ENCODE measurements at places on chromosomes 2 and 18.

DNA sequence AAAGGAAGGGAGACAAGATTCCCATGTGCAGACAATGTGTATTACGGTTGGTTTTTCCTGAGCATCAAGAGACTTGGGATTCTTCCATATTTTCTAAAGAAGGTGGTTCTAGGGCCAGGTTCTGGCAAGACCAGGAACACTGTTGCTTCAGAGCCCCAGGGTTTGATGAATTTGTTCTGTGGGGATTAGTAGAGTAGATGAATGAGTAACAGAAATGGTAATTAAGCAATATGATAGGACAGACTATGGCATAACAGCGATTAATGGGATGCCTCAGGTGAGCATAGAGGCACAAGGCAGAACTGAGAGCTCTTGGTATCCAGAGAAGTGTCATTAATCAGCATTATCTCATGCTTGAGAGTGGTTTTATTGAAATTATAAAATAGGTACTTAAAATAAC is 82.8 kb upstream of the PNPT1 start:
- no peak for DNase-seq

- no peak for DNase-seq
These were observed 53.8 kb downstream of the CTAGE1 start for GRCh38 chr18:22363867-22364463.

DNA sequence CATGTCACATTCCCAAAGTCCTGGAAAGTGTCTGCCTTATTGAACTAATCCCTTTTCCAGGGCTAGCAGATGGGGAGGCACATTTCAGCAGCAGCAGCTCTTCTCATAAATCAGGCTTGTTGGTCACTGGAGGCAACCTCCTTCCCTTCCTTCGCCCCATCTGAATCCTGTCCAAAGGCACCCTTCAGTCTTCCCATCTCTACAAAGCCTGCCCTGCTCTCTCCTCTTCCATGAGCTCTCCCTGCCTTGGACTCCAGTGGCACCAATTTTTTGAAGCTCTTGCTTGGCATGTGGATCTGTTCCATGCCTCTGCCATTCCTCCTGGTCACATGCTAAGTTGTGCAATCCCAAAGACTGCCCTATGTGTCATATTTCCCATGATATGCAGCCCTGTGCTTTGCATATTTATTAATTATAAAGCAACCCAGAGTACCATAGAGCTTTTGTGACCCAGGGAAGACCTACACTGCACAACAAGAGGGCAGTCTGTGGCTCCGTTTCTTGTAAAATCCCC is 70.3 kb downstream of the ANTXR1 start:
- no peak for DNase-seq

DNA sequence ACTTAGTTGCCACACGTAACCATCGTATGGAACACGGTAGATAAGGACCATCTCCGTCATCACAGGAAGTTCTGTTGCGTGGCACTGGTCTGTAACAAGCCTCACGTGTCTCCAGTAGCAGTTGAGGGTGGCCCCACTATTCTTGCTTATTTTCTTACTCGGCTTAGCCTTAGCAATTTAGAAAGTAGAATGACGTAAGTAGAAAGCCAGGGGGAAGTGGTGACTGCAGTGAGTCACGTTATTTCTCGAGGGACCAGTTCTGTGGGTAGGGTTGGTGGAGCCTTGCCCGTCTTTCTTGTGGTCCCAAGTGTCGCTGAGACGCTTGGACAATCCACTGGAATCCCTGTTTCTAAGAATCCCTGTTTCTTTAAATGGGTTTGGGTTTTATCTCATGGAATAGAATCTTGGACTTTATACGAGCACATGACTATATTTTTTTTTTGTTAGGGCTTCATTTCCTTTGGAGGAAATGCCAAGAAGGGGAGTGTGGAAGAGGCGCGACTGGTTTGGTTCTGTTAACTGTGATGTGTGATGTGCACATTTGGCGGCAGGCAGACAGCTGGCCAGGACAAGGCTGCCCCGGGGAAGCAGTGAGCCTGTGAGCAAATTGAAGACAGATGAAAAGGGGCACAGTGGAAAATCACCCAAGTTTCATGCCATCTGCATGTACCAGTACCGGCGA is 96.2 kb downstream of the CABLES1 start:
- DNase-seq: peak; percentile 87

- DNase-seq: no peak
These were observed 2.5 kb downstream of the TMBIM1 start for GRCh38 chr2:218289639-218290315.

DNA sequence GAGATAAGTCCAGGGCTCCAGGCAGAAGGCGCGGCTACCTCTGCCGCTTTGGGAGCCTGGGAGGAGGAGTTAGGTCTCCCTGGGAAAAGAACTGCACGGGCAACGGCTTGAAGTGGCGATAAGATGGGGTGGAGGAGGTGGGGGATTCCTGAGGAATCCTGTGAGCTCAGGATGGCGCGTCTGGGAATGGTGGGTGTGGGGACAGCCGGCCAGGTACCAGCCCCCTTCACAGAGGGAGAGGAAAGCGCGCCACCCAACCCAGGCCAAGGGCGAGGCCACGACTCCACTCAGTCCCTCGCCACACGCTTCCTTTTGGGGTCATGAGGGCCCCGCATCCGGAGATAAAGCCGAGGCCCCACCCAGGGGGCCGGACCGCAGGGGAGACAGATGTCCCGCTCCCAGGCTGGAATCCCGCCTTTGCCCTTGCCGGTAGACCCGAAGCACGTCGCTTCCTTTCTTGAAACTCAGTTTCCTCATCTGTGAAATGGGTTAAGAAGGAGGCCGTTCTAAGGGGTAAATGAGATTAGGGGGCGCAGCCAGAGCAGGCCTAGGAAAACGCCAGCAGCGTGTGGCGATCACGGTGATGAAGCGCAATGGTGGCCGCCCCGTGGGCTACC is 1.7 kb upstream of the CTDSP1 start:
- DNase-seq: no peak

GRCh38 chr2:201257381-201257955 is 2.9 kb upstream of the CASP8 start:
- DNase-seq: peak; percentile 43

GRCh38 chr2:26627350-26628105 is 13.6 kb downstream of the CIB4 start:
- no peak for DNase-seq

DNA sequence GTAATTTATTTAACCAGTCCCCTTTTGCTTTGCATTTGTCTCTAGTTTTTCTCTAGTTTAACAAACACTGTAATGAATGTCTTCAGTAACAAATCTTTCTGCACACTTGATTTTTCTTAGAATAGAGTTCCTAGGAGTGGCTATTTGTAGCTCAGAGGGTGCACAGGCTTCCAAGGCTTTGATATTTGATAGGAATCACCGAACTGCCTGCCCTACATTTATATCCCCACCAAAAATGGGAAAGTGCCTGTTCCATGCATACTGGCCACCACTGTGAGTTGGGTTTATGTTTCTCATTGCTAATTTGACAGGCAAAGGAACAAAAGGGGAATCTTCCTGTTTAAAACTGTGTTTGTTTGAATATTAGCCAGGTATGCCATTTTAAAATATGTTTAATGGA is 238.7 kb downstream of the SH3RF3 start:
- DNase-seq: no peak

- DNase-seq: no peak
These were observed 20.8 kb downstream of the PXDN start for GRCh38 chr2:1723397-1724042.

GRCh38 chr18:33593261-33593660 is 15.2 kb downstream of the ASXL3 start:
- DNase-seq: no peak

GRCh38 chr18:49762191-49763077 is 50.9 kb downstream of the ACAA2 start:
- DNase-seq: no peak

DNA sequence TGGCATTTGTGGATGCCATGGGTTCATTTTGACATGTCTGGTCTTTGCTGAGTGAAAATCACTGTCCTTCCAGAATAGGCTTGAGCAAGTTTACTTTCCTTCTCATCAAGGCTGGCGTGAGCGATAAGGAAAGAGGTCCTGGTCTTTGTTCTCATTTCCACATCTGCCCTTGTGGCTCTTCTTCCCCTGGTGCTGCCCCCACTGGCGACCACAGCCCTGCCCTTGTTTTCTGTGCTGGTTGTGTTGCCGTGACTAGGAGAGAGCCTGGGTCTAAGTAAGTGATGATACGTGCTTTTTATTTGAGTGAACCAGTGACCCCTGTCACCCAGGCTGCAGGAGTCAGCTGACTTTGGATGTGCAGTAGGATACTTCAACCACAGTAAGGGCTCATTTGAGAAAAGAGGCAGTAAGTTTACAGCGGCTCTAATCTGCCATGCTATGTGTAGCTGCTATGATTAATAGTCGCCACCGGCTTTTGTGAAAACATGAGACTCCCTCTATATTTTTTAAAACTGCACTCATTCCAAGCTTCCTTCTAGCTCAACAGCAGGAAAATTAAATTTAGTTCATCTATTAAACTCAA is 441.7 kb downstream of the RNF144A start:
- peak; percentile 6 for DNase-seq

Measured in stimulated activated CD4-positive, alpha-beta T cell treated with anti-CD3 and anti-CD28 coated beads, Interleukin-1b, Interleukin-23, amount 100 ng/mL, for 48 hours (primary cell).